A549 (cell line): ENCODE measurements at places on chromosomes 16 and 17. TPM values are rescaled to one million over a fixed set of nuclear protein-coding genes. Genes with fewer than 3 reads are reported as not detected.

DNA sequence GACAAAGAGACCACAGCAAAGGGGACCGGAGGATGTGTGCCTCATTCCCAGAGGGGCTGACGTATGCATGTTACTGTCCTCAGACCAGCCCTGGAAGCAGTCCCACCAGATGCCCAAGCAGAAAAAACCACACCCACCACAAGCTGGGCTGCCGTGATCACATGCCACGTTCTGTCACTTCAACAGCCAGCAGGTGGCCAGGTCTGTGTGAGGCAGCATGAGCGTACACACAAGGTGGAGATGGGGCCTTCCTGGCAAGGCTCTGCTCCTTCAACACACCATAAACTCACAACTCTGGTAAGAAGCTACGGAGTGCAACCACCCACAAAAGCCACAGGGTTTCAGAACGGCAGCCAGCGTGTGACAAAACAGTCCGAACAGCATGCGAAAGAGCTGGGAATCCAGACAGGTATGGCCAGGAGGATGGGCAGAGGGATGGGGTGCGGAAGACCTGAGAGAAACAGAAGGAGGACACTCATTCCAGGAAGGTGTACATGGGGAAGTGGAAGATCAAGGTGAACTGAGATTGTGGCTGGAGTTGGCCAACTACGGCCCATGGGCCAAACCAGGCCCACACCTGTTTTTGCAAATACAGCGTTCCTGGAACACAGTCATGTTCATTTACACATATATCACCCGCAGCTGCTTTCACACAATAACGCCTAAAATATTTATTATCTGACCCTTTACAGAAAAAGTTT lies 27.9 kb downstream of the MBTPS1 start:
- DNase-seq: peak; percentile 20

DNA sequence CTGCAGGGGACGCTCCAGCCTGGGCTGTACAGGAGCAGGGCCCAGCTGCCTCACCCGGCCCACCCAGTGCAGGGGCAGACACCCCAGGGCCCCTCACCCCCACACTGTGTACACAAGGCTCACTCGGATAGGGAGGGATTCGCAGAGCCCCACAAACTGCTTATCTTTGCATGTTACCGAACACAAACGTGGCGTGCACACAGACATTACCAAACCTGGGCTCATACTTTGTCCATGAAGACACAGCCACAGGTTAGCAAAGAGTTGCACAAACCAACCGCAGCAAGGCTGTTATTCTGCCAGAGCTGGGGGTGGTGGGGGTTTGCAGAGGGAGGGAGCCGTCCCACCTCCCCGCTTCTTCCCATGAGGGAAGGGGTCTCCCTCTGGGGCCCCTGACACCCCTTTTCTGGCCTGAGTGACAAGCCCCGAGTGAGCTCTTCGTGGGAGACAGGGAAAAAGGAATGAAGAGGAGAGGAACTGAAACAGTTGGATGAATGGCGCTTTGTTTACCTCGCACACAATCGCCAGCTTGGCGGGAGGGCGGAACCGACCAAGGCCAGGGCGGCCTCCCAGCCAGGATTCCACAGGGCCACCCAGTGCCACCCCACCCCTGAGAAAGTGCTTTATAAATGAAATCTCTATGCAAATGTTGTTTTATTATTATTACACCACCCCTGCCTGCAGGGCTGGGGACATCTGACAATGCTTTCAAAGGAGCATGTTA lies 434 bp upstream of the CPSF4L start:
- no peak for DNase-seq

DNA sequence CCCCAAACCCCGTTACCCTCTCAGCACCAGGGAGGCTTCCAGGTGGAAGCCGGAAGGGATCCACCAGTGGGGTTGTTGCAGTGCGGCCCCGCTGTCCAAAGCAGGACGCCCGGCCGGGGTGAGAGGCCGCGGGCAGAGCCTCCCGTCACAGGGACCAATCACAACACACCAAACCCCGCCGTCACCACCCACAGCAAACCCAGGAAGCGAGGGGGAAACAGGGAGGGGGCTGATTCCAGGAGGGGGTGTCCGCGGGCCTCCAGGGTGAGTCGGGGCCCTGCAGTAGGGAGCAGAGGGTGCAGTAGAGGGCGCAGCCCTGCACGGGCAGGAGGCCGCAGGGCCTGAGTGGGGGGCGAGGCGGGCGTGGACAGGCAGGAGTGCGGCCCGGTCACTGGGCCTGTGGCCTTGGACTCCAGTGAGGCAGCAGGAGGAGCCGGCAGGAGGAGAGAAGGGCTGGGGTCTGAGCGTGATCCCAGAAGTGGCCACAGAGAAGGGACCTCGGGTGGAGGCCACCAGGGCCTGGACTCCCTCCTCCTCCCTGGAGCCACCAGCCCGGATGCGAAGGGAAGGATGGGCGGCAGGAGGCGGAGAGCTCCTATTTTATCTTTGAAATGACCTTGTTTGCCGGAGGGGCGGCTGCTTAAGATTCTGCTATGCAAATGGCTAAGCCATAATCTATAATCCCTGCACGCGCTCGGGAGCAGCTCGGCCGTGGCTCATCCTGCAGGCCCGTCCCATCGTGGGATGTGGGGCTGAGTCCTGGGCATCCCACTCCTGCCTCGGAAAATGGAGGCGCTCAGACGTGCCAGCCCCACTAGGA lies 41.5 kb downstream of the ZFPM1 start:
- DNase-seq: no peak

DNA sequence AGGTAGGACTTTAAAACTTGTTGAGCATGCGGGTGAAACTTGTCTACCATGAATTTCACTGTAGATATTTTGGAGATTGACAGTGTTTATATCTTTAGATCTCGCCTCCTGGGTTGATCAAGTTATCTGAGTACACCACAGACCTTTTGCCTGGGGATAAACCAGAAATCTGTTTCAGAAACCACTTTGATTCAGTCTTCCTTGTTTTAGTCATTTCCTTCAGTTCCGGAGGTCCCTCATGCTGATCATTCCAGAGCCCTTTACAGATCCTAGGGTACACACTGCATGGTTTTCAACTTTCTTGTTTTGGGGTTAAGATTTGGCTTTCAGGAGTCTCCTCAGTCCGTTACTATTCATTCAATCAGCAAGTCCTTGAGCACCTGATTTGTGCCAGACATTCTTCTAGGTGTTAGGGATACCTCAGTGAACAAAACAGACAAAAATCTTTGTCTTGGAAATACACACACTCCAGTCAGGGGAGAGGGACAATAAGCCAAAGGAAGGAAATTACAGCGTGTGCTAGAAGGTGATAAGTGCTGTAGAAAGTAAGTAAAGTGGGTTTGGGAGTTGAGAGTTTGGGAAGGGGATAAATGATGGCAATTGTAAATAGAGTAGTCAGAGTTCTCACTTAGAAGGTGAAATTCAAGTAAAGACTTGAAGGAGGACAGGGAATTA lies 12.2 kb downstream of the NOD2 start:
- no peak for DNase-seq

DNA sequence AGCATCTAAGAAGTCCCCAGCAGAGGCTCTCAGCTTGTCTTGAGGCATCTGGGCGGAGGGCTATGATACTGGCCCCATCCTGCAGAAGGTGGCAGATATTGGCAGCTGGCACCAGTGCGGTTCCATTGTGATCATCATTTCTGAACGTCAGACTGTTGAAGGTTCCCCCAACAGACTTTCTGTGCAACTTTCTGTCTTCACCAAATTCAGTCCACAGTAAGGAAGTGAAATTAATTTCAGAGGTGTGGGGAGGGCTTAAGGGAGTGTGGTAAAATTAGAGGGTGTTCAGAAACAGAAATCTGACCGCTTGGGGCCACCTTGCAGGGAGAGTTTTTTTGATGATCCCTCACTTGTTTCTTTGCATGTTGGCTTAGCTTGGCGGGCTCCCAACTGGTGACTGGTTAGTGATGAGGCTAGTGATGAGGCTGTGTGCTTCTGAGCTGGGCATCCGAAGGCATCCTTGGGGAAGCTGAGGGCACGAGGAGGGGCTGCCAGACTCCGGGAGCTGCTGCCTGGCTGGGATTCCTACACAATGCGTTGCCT lies at the start of gene CIITA:
TSS of gene CIITA (plus strand) at position 404 of the 543 bp plus-strand sequence. CDS start at position 533, 129 bp downstream.
- DNase-seq: no peak

DNA sequence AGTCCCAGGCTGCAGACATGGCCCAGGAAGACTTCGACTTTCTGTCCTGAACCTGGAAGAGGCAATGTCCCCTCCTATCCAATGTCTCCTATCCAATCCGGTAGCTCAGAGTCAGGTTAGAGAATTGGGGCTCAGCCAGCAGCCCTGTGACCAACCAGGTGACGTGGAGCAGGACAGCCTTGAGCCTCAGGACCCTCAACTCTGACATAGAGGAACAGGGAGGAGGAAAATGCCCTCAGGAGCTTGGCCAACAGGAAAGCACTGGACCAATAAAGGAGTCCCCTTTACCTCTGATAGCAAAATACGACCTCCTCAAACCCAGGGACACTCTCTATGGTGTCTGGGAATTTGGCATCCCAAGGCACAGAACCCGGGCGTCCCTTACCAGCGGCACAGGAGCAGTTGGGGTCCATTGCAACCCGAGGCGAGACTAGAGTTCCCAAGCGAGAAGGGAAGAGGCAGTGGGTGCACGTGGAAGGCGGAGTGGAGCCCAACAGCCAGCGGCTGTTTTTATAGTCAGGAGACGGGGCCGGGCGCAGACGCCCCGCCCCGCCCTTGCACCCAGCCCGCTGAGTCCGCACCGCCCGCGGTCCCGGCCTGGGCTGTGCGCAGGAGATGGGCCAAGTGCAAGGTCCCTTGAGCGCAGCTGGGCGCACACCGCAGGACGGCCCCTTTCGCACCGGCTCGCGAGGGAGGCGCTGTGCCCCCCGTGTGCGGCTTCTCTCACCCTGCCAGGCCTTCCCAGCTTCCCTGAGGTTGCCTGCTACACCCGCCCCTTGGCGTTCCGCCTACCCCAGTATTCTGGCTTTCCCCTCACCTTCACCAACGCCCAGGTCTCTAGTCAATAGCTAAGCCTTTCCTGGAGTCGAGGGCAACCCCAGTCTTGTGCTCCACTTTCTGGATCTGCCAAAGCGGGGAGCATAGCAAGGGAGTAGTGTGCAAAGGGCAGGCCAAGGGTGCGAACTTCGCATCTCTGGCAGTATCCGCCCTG lies at the start of gene MT1G:
TSS of gene MT1G (minus strand) at position 485 of the 991 bp plus-strand sequence. CDS start at position 413, 72 bp downstream.
- DNase-seq: no peak

DNA sequence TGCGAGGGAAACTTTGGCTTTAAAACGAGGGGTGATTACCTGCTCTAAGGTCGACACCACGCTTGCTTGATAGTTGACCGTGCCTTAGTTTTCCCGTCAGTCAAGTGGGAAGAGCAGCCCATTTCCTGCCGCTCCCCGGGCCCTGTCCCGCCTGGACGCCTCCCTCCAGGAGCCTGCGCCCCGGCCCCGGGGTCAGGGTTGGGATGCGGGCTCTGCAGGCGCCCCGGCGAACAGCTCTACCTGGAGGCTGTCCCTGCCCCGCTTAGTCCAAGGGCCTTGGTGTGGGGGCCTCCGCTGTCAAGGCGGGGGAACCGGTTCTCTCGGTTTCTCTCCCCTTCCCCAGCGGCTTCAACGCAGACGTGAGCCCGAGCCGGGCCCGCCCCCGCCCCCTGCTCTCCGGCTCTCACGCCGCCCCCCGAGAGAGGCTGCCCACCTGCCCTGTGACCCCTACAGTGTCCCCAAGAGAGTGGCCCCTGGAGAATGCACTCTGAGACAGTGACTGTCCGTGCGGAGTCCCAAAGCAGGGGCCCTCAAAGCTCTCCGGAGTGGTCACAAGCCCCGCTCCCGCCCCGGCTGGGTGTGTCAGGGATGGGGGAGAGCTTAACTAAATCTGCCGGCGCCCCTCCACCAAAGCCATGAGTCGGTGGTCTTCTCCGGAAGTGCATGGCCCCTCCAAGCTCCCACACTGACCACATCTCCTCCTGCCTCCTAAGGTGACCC lies 117.4 kb upstream of the SMURF2 start:
- DNase-seq: no peak

GRCh38 chr17:30000755-30001257 lies 59.4 kb downstream of the EFCAB5 start:
- no peak for DNase-seq

DNA sequence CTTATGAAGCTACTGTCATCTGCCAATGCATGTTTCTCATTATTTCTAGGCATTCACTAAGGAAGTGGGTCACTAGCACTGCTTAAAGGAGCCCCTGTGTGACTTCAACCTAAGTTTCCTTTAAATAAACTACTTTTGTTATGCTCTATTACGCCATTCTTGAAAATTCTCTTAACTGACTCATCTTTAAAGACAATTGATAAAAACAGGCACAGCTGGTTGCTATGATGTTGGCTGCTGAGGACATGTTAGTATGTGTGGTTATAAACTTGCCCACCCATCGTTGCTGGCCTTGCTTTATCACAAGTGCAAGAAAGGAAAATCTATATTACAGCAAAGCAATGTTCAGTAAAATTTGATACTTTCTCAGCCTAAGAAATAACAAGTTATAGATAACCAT lies 75.8 kb upstream of the CNTNAP4 start:
- no peak for DNase-seq

DNA sequence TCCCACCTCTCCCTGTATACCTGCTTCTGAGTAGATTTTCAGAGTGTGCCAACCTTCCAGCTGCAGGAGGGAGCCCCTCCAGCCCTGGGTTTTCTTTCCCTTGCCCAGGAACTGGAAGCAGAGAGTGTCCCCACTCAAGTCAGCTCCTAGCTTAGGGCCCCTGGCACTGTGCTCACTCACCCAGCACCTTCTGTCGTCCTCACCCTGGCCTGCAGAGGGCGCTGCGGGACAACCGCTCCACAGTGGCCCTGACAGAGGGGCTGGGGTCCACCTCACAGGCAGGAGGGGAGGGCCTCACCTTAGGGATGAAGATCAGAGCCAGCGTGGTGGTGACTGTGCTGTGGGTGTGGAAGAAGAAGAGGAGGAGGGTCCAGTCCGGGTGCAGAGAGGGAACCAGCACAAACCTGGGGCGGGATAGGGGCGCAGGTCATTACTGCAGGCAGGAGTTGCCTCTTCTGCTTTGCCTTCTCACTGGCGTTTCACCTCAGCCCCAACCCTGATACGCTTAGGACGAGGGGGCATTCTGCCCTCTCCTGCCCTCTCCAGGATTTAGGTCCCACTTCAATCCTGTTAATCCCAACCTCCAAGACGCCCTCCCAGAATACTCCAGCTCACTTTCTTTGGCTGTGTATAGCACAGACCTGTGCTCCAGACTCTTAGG lies 10.0 kb downstream of the GPR179 start:
- DNase-seq: peak; percentile 44

- DNase-seq: no peak
Observed at GRCh38 chr17:74427048-74427762, 4.7 kb upstream of the GPRC5C start.

DNA sequence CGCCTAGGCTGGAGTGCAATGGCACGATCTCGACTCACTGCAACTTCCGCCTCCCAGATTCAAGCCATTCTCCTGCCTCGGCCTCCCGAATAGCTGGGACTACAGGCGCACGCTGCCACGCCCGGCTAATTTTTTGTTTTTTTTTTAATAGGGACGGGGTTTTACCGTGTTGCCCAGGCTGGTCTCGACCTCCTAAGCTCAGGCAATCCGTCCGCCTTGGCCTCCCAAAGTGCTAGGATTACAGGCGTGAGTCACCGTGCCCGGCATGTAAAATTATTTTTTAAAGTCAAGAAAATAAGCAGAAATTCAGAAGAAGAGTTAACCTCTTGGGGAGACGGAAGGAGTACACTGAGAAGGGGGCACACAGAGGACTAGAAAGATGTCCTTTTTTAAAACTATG lies 27.5 kb downstream of the CDYL2 start:
- DNase-seq: no peak

MRC2 gene
- 38.8 to 61.4 TPM (median 57.3 TPM) in 3 replicates for polyA plus RNA-seq

AHSP gene
- polyA plus RNA-seq: not detected in 3 replicates

HIC1 gene
- polyA plus RNA-seq: 0.70 to 1.5 TPM (median 1.3 TPM) in 3 replicates

CARD14 gene
- polyA plus RNA-seq: 0.08 to 0.26 TPM (median 0.17 TPM) in 3 replicates

C16orf92 gene
- polyA plus RNA-seq: not detected in 3 replicates
